ENCODE measurements at places on chromosomes 3 and 15.

GRCh38 chr3:3735919-3736318 lies 63.3 kb upstream of the LRRN1 start:
- no peak for DNase-seq

GRCh38 chr15:27576576-27576975 lies 522.5 kb downstream of the OCA2 start:
- DNase-seq, result no peak

DNA sequence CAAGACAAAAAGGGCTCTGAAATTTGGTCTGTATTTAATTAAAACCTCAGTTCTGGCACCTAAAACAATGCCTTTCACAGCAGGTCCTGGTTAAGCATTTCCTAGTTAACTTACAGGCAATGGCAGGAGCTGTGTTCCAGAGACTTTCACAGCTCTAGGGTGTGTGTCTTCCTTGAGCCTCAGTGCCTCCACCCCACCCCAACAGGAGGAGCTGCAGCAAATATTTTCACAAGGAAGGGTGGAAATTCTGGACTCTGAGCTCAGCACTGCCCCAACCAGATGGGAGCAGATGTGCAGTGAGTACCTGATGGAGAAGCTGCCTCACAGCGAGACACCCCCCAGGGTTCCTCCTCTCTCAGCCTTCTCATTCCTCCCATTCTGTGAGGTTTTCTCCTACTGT lies 106.3 kb upstream of the SPATA12 start:
- no peak for DNase-seq

- DNase-seq, result no peak
Measured at GRCh38 chr3:108599677-108600409, 10.3 kb downstream of the DZIP3 start.

DNA sequence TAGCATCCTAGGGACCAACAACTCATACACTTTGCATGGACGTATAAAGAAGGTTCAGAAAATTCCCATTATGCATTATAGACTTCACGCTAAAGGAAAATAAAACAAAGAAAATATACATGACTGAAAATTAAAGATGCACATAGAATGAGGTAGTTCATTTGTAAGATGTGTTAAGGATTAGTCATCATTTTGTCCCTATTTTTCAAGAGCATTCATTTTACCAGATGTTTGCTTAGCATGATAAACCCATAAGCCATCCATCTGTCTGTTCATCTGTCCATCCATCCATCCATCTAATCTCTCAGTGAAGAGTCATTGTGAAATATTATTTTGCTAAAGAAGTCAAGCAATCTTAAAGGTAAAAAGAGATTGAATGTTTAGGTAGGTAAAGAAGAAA lies 80.3 kb downstream of the TFG start:
- no peak for DNase-seq

- no peak for DNase-seq
Measured at GRCh38 chr3:158717576-158717975, 14.7 kb downstream of the RARRES1 start.

DNA sequence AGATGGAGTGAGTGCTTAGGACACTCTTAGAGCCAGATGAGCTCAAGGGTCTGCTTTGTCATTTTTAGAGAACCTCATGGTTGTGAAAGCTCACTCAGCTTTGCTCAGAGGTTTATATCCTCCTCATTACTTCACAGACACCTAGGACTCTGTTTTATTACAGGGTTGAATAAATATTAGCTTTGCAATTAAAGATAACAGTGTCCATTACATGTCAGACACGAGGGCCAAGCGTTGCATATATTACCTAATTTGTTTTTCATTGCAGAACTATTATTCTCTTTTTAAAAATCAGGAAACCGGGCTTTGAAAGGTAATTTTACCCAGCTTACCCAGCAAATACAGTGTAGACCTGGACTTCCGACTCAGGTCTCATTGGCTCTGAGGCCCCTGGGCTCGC lies 16.1 kb downstream of the MAP6D1 start:
- DNase-seq, result no peak

- DNase-seq, result no peak
Measured at GRCh38 chr3:10883478-10884234, 67.6 kb downstream of the SLC6A11 start.

DNA sequence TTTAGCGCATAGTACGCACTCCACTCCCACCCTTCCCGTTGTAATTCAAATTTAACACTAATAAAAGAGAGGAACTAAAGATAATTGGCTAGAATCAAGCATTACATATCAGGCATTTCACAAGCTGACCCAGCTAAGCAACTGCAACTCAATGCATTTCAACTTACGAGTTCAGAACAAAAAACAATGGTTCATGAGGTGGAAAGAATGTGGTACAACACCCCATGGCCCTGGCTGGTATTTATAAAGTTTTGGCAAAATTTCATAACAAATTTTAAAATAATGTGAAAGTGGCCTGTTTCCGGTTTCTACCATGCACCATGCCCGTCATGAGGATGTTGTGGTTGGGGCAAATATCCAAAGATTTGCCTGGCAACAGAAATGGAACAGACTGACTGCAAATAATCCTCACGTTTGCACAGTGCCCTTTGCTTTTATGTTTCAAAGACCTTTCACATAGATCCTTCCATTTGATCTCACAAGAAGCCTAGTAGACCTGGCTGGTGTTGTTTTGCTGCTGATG lies 455.3 kb upstream of the NR2F2 start:
- DNase-seq, result peak; percentile 40

- no peak for DNase-seq
Measured at GRCh38 chr3:107942244-107942643, 148.6 kb downstream of the CD47 start.

DNA sequence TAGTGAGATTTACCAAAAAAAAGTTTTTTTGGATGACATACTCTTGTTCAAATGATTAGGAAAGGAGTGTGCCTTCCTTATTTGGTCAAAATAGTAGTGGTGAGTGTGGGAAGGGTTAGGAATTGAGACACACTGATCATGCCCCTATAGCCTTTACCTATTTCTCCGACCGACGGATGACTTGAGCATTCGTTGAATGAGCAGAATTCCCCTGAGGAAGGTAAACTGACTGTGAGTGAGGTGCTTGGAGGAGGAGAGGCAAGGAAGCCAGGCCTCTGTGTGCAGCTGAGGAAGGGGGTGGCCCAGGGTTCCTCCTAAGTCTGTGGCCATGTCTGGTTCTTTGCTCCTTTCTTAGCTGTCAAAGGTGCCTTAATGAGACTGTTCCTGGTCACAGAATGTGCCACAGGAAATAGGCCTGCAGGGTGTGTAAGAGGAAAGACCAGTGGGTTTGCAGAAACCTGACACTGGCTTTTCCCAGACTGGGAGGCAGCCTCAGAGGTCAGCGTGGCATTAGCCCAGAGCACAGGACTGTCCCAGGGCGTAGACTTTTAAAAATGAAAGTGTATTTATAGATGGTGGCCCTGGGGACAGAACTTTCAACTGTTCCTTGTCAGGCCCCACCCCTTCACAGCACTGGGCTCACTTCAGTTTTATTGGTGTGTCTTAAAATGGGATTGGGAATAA lies 307.7 kb upstream of the C2CD4B start:
- DNase-seq, result no peak

- no peak for DNase-seq
Measured at GRCh38 chr15:81043281-81043934, 42.7 kb downstream of the TLNRD1 start.

GRCh38 chr3:48215019-48215418 lies 8.3 kb upstream of the CAMP start:
- DNase-seq, result no peak

DNA sequence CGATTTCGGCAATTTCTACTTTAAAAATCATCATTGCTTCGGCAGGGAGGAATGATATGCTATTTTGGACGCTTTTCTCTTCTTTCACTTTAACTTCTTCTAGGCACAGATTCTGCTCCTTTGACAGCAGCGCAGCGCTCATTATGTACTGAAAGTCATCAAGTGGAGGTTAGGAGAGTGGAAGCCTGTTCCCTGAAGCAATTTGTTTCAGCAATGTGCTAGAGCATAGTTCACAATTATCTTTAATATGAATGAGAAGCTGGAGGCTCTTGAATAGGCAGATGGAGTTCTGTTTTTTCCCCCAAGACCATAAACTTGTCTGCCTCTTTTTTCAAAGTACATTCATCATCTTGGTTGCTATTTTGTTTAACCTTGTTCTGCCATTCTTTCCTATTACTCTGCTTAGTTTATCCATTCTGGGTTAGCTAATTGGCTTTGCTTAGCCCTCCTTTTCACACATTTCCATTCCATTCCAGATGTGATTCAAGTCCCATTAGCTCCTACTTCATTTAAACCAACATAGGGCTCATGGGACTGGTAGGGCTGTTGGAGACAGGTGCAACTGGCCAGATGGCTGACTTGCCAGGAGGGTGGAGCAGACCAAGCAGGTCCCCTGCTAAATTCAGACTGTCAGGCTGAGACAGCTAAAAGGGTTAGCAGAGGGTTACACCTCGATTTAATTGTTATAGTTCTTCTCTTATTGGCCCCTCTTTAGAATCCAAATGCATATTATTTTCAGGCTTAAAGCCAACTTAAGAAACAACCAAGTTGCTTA lies 534.7 kb upstream of the CBLB start:
- DNase-seq, result no peak

GRCh38 chr3:126117786-126118185 lies 33.9 kb upstream of the SLC41A3 start:
- no peak for DNase-seq

- no peak for DNase-seq
Measured at GRCh38 chr3:157388976-157389375, 47.7 kb upstream of the PTX3 start.

- DNase-seq, result no peak
Measured at GRCh38 chr15:90845201-90845949, 23.0 kb upstream of the FURIN start.

DNA sequence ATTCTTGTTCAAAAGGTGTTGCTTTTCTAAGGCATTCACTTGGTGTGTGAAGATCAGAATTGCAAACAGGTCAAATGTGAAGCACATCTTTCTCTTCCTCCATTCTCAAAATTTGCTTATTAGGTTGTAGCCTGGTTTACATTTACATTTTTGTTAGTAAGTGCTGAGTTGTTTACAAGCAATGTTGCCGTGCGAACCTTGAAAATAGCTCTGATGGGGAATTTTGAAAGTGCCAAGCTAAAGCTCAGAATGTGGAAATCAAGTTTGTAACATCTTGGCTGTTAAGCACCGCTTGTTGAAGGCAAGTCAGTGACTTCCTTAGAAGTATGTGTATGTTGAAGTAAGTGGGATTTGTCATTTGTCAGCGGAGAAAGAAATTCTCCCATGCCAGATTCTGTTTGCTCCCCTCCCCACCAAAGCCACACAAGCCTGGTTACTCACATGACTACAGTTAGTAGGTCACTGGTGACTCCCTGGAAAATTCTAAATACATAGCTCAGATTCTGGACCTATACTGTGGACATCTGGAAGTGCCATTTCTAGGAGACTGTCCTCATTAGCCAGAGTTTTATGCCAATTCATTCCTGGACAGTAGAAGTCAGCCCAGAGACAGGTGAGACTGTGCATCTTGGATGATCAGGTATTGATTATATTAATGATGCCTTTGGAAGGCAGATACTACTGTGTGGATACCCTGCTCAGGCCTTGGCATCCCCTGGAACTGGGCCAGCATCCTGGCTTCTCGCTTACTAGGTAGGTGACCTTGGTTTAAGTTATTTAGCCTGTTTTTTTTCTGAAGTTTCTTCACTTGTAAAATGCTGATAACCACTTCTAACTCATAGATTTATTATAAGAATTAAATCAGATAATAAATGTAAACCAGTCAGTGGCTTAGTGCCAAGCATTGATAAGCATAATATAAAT lies 390.6 kb upstream of the SEMA6D start:
- no peak for DNase-seq

DNA sequence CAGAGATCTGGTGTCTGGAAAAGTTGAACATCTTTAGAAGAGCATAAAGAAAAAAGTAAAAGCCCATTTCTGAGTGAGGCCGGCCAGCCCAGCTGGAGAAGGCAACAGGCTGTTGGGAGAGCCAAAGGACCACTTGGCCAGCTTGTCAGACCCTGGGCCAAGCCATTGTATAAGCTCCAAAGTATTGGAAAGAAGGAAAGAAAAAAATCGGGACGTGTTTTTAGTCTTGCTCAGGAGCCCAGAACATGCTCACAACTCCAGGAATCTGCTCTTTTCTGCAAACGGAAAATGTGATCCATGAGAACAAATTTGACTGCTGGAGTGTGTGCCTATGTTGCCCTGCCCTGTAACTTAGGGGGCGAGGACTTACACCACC lies 10.4 kb upstream of the CLPX start:
- no peak for DNase-seq

DNA sequence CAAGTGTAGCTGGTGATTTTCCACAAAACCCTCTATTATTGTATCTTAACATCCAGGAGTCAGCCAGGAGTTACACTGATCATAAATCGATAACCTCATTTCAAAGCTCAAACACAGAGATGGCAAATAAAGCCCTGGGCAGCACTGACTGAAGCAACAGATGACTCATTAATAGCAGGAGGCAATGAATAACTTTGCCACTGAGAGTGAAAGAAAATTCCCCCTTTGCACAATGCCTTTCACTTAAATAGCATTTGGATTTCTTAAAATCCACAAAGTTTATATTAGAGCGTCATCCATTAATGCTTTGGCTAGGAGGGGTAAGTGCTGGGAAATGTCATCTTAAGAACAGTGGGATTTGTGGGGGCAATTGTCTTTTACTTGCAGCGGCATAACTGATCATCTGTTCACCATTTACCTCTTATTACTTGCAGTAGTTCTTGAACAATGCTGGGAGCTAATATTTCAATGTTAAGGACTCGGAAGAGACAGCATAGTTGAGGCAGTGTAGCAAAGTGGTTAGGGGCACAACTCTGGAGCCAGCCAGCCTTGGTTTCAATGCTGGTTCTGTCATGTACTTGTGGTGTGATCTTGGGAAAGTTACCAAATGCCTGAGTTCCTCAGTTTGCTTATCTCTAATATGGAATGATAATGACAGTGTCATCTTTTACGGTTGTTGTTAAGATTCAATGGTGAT lies 630.4 kb upstream of the TBL1XR1 start:
- no peak for DNase-seq

- no peak for DNase-seq
Measured at GRCh38 chr15:63678393-63678792, 81.2 kb downstream of the FBXL22 start.

GRCh38 chr15:90035095-90035839 lies 34.1 kb downstream of the ZNF710 start:
- peak; percentile 28 for DNase-seq

DNA sequence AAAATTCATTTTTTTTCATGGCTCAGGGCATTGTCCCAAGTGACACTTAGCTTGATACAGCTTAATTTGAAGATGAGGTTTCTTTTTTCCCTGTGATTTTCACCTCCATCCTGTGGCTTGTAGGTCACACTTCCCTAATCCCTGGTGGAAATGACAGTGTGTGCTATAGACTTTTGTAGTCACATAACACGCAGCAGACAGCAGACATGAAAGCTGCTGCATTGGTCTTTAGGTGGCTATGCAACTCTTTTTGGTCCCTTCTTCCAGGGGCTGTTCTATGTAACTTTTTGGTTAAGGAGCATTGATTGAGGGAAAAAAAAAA lies 38.8 kb downstream of the TRAK1 start:
- no peak for DNase-seq

GRCh38 chr15:34721802-34722438 lies 32.9 kb downstream of the GJD2 start:
- no peak for DNase-seq

DNA sequence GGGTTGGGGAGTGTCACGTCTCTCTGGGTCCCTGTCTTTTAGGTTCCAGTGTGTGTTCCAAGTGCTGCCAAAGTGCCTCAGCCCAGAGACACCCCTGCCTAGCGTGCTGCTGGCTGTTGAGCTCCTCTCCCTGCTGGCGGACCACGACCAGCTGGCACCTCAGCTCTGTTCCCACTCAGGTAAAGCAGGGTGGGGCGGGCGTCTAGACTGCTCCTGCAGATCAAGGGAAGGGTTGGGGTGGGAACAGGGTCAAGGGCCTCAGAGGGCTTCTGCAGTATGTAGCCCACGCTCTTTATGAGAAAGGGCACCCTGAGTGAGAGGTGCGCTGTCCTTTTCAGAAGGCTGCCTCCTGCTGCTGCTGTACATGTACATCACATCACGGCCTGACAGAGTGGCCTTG lies 17.2 kb downstream of the ATRIP start:
- DNase-seq, result no peak
